ENCODE measurements at places on chromosomes 3 and 15. TPM values are rescaled to one million over a fixed set of nuclear protein-coding genes. Genes with fewer than 3 reads are reported as not detected.

GRCh38 chr3:72120806-72121778 lies 336.1 kb upstream of the PROK2 start:
- DNase-seq: no peak

DNA sequence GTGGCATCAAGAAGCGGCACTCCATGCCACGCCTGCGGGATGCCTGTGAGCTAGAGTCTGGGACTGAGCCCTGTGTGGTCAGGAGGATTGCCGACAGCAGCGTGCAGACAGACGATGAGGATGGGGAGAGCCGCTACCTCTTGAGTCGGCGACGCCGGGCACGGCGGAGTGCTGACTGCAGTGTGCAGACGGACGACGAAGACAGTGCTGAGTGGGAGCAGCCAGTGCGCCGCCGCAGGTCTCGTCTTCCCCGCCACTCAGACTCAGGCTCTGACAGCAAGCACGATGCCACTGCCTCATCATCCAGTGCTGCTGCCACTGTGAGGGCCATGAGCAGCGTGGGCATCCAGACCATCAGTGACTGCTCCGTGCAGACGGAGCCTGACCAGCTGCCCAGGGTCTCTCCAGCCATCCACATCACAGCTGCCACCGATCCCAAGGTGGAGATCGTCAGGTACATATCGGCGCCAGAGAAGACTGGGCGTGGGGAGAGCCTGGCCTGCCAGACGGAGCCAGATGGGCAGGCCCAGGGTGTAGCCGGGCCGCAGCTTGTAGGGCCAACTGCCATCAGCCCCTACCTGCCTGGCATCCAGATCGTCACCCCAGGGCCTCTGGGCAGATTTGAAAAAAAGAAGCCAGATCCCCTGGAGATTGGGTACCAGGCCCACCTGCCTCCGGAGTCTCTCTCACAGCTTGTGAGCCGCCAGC lies 16.8 kb upstream of the APEH start:
- no peak for DNase-seq

- no peak for DNase-seq
These were observed 30.7 kb downstream of the MAP2K5 start for GRCh38 chr15:67573194-67573593.

DNA sequence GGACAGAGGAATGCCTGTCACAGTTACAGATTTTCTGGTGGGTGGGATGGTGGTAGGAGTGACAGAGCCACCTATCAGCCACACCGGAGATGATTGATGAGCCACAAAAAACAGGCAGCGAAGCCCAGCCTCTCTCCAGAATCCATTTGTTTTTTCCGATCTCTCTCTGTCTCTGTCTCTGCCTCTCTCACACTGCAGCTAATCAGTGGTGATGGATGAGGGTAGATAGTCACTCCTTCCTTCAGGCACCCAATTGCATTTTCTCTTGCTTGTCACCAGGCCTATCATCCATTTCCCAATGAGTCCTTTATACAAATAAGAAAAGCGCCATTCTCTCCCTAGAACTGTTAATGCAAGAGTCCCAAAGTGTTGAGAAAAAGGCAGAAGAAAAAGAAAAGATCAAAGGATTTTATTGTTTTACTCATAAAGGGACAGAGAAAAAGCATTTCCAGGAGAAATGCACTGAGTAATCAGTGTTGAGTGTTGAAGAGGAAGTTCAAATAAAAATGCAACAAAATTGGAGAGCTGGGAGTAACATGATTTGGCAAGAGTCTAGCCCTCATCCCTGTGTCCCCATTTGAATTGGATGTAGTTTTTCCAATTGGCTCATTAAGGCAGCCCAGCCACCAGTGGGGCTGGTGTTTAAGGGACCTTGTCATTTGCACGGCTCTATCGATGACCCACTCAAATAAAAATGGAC lies 1089.3 kb downstream of the TUSC7 start:
- no peak for DNase-seq

Gene CASR
- polyA plus RNA-seq: not detected

DNA sequence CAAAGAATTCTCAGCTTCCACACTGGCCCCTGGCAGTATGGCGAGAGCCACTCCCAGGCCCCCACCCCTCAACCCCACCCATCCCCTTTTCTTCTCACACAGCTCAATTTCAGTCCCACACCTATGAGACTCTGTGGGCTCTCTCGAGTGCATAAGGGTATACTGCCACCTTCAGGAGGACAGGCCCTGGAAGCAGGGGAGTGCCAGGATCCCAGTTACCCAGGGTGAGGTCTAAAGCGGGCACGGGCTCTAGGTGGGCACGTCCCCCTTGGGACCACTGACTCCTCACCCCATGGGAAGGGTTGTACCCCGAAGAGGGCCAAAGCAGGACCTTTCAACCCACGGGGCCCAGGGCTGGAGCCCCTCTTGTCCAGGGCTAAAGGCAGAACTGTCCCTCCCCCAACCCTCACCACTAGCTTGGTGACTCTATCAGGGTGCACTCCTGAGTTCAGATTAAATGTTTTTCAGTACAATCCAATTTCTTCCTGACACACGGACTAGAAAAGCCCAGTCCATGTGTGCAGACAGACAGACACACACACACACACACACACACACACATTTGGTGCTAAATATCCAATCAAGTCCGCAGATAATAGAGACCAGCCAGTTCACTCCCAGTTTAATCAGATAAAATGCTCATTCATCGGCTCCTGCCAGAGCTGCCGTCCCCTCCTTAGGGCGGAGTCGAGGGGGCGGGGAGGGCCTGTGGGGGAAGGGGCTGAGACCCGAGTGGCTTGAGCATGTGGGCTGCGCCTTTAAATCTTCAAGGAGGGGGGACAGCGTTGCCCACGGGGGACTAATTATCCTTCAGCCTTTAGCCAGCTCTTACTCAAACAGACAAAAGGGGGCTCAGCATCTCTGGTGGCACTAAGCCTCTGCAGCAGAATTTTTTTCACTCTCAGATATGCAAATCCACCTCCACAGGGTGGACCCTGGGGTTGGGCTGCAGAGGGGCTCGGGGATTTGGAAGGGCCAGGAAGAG lies 59.3 kb downstream of the CYP11A1 start:
- DNase-seq: peak; percentile 52

DNA sequence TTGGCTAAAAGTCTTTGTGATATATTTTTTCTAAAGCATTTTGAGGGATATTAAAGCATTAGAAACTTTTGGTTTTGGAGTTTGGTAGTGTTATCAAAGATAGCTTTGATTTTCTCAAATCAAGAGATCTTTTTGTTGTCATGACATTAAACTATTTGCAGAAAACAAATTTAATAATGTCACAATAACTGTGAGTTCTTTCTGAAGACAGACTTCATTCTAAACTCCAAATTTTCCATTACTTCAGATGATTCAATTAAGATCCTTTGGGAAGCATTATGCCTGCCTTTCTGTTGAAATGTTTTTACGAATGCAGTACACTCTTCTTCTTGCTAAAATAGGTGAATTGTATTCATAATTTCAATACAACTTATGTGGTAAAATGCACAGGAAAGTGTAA lies 145.4 kb downstream of the ALCAM start:
- DNase-seq: no peak

Gene LINGO1
- polyA plus RNA-seq: 0.05 TPM

GRCh38 chr3:174126990-174127758 lies 729.6 kb downstream of the NLGN1 start:
- DNase-seq: peak; percentile 25

Gene STARD5
- polyA plus RNA-seq: 20.4 TPM

Gene UBR1
- 5.0 TPM for polyA plus RNA-seq

GRCh38 chr3:124346487-124346886 lies 354.6 kb upstream of the ROPN1 start:
- DNase-seq: no peak

GRCh38 chr3:174049472-174049871 lies 651.9 kb downstream of the NLGN1 start:
- DNase-seq: no peak

GRCh38 chr3:87363721-87364120 lies 87.3 kb upstream of the POU1F1 start:
- DNase-seq: no peak

DNA sequence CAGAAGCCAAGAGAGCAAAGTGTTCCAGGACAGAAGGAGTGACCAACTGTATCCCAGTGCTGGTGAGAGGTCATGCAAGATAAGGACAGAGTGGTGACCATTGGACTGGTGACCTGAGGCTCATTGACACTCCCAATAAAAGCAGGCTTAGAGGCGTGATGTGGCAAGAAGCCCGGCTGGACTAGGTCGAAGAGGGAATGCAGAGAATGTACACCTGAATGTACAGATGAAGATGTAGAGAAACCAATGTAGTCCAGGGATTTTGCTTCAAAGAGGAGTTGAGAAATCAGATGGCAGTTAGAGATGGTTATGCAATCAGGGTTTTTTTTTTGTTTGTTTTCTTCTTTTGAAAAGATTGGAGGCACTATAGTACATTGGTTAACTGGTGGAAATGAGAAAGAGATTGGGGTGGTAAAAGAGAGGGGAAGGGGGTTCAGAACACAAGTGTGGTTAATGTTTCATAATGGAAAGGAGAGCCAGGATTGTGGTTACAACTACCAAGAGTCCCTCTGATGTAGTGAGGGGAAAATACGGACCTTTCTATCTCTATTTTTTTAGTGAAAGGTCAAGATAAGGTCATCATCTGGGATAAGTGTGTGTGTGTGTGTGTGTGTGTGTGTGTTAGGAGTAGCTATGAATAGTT lies 23.3 kb downstream of the ST3GAL6 start:
- DNase-seq: no peak

Gene HHLA2
- not detected for polyA plus RNA-seq

DNA sequence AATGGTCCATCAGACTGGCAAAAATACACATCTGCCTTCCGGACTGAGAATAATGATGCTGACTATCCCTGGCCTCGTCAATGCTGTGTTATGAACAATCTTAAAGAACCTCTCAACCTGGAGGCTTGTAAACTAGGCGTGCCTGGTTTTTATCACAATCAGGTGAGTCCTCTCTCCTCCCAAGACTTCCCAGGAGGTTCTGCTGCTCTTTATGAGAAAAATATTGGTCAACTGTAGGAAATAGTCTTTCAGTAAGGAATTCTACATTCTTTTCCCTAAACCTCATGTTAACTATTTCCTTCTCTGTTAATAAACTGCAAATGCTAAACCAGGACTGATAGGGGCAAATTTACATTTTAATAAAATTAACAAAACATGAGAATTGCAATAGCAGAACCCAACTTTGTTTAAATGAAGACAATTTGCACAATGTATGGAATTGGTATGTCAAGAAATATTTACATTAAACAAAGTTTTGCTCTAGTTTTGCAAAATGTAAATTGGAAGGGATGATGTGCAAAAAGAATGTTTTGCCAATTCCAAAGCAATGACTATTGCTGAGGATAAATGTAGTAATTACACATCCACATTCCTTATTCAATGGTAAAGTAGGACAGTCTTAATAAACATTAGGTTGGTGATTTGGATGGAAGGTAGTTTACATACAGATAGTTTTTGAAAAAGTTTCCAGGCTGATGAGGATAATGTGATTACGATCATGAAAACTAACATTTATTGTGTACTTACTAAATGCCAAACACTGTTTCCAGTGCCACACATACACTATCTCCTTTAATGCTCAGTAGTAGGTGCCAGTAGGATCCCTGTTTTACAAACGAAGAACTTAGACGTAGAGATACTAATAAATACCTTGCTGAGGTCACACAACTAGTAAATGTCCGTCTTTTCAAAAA lies 21.1 kb downstream of the UPK1B start:
- DNase-seq: peak; percentile 67

DNA sequence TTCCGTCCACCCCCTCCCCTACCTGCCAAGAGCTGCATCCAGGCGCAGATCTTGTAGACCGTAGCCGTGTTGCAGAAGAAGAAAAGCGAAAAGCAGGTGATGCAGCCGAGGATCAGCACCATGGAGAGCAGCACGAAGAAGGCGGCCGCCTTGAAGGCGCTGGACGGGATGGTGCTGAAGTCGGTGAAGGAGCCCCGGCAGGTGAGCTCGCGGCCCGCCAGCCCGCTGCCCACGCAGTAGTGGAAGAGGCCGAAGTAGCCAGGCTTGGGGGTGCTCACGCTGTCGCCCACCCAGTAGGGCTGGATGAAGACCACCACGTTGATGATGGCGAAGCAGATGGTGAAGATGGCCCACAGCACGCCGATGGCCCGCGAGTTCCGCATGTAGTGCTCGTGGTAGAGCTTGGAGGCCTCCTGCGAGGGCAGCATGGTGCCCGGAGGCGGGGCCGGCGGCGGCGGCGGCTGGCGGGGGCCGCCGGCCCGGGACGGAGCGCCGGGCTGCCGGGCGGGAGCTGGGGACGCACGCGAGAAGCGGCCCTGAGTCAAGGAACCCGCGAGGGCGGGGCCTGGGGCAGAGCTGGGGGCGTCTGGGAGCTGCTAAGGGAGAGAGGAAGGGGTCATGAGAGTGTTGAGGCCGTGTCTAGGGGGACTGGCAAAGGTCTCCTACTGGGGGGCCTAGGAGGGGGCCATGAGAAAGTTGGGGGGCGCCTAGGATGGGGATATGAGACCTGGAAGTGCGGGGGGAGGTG lies 1.2 kb downstream of the LHFPL4 start:
- DNase-seq: peak; percentile 41

Gene CHRD
- 0.09 TPM for polyA plus RNA-seq

DNA sequence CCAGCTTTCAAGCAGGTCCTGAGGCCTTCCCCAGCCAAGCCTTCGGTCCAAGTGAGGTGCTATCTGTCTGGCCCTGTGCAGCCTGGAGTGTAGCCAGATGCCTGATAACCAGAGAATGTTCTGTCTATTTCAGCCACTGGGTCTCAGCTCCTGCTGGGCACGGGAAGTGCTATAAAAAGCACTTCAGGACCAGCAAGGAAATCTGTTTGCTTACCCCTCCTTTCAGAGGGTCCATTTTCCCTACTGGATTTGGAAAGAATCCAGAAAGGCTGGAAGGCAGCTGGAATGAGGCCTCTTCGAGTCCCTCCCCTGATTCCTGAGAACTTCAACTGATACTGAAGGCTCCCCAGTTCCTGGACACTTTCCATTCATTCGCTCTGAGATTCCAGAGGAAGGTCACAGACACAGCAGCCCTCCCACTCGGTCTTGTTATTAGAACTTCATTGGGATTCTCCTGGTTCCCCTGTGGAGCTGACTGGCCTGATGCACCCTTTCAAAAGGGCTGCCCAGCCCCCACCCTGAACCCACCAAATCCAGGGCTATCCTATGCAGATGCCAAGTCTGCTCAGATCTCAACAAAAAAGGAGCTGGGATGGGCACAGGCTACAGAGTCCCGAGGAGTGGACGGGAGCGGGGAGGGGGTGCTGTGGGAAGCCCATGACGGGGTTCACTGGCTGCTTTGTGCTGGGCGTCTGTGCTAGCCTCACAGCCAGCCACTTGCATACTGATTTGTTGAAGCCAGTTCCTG lies 70.4 kb downstream of the UMPS start:
- peak; percentile 40 for DNase-seq

- no peak for DNase-seq
These were observed 20.9 kb downstream of the SLC2A2 start for GRCh38 chr3:171005648-171006047.

Measured in IMR-90 (cell line).